ENCODE measurements at places on chromosomes 13 and 19.

GRCh38 chr19:28705008-28705407, 507.9 kb downstream of the UQCRFS1 start:
- no peak for DNase-seq

DNA sequence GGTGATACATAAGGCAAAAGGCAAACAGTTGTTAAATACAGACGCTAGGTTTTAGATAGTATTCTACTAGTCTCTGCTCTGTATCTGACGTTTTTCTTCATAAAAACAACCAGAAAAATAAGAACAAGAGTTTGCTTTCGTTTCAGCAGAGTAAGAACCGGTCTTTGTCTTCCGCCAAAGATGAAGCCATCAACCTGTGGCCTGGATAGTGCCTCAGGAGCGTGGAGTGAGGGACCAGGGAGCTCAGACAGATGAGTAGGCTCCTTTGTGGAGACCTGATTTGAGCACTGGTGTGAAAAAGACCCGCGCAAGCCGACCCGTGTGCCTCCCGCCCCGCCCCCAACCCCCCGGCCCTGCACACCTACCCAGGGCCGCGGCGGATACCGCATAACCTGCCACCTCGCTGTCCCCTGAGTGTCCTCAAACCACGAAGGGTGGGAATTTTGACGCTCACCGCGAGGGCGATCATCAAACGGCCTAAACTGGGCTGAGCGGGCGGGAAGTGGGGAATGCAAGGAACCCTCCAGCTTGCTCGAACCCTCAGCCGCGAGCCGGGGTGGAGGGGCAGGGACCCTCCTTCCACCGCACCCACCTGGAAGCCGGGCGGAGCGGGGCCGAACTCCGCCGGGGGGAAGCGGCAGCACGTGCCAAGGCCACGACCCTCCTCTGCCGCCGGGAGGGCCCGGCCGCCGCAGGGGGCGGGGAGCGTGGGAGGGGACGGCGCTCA, 866 bp upstream of the LMO7 start:
- no peak for DNase-seq

- DNase-seq: no peak
Observed at GRCh38 chr19:1379126-1379905, 4.4 kb upstream of the NDUFS7 start.

DNA sequence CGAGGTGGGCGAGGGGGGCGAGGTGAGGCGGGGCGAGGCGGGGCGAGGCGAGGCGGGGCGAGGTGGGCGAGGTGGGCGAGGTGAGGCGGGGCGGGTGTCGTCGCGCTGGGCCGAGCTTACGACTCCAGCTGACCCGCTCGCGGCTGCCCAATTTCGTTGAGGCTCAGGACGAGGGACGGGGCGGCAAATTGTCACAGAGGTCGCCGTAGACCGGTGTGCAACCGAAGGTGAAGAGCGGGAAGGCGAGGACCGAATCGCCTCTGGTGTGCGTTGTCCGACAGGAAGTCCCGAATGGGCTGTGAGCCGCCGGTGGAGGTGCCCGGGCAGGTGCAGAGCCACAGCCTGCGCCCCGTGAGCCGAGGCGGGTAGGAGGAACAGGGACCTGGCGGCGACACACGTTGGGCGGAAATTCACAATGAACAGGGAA, at the start of gene LACC1:
LACC1 (plus strand) TSS at position 150 of the 427 bp plus-strand sequence. CDS start 1,082 bp downstream, outside the sequence.
- no peak for DNase-seq

- DNase-seq: no peak
Observed at GRCh38 chr19:27776524-27776923, 1436.4 kb downstream of the UQCRFS1 start.

GRCh38 chr13:113747291-113747833, 11.7 kb upstream of the TMEM255B start:
- no peak for DNase-seq

GRCh38 chr13:75369981-75370380, 112.0 kb downstream of the TBC1D4 start:
- no peak for DNase-seq

- DNase-seq: no peak
Observed at GRCh38 chr19:27774337-27774736, 1438.6 kb downstream of the UQCRFS1 start.

GRCh38 chr19:51905206-51905605, 389 bp upstream of the ZNF649 start:
- DNase-seq: no peak

GRCh38 chr19:43468354-43469159, 3.1 kb upstream of the LYPD3 start:
- no peak for DNase-seq

DNA sequence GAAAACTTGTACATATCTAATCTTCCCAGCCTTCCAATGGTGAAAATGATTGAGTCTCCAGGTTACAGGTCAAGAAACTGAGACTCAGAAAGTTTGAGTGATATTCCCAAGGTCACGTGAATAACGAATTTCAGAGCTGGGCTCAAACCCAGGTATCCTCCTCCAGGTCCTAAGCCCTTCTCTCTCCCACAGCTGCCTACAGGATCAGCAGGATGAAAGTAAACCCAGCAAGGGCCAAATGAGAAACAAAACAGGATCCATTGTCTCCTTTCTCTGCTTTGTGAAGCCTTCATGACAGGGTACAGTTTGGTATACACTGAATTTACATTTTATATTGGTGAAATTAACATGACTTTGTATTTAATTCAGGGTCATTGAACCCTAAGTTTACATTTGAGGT, 208.1 kb downstream of the RBM26 start:
- DNase-seq: no peak

DNA sequence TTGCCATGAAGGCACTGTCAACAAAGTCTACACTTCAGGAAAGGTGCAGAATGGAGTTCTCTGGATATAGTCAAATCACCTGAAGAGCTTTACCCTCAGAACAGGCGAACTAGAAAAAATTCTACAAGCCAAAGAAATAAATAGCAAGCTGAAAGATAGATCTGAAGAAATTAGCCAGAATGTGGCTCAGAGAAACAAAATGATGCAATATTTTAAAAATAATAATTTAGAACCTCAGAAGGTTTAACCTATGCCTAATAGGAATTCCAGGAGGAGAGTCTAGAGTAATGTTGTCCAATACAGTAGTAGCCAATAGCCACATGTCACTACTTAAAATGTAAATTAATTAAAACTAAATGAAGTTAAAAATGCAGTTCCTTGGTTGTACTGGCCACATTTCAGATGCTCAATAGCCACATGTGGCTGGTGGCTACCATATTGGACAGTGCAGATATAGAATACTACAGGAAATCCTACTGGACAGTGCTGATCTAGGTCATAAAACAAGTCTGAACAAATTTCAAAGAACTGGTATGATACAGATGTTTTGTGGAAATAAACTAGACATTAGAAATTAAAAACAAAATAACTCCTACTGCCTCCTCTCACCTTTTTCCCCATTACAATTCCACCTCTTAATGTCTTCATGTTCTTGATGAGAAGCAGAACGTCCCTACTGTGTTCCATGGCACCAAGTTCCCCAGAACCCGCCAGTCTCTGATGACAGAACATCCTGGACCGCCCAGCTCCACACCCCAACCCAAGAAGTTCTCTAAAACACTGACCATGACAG, 679 bp upstream of the CDADC1 start:
- no peak for DNase-seq

GRCh38 chr19:32658075-32658474, 16.9 kb downstream of the ANKRD27 start:
- no peak for DNase-seq

GRCh38 chr13:104577071-104577815, 1511.0 kb upstream of the SLC10A2 start:
- DNase-seq: no peak

GRCh38 chr13:106089261-106089980, 446.0 kb downstream of the EFNB2 start:
- no peak for DNase-seq

- DNase-seq: no peak
Observed at GRCh38 chr19:57002710-57003109, 117.1 kb upstream of the USP29 start.

DNA sequence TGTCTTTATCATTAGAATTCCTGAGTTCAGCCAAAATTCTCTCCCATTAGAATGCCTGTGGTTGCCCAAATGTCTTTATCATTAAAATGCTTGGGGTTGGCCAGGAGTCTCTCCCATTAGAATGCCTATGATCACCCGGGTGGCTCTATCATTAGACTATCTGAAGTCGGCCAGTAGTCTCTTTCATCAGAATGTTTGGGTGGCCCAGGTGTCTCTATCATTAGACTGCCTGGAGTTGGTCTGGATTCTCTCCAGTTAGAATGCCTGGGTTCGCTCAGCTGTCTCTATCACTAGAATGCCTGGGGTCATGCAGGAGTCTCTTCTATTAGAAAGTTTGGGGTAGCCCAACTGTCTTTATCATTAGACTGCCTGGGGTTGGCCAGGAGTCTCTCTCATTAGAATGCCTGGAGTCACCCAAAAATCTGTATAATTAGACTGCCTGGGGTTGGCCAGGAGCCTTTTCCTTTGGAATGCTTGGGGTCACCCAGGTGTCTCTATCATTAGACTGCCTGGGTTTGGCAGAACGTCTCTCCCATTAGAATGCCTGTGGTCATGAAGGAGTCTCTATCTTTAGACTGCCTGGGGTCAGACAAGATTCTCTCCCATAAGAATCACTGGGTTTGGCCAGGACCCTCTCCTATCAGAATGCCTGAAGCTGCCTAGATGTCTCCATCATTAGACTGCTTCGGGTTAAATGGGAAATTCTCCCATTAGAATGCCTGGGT, 1478.3 kb downstream of the UQCRFS1 start:
- no peak for DNase-seq

DNA sequence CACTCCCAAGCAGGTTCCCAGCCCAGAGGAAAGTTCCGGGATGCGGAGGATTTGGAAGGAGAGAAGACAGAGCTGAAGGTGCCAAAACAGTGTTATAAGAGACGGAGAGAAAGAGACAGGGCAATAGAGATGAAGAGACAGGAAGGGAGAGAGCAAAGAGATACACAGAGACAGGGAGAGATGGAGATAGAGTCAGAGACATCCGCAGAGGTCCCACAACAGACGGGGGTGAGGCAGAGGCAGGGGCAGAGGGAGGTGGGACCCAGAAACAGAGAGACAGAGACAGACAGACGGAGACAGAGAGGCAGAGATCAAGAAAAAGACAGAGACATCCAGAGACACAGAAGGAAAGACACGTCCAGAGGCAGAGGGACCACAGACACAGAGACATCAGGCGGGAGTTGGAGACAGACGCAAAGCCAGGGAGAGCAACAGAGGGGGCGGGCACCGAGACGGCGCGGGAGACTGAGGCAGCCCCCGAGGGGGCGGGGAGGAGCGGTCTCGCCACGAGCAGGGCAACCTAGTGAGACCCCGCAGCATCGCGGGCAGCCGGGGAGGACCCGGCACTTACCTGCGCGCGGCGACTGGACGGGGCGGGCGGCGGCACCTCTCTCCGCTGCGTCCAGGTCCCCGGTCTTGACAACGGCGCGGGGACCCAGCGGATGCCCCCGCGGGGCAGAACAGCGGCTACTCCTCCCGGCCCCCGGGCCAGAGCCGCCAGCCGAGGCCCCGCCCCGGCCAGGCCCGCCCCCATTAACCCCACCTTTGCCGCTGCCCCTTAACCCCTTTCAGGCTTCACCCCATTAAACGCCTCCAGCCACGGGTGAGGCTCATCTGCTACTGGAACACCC, at the start of gene GPR4:
GPR4 (minus strand) TSS at position 689 of the 851 bp plus-strand sequence. CDS start 10,346 bp downstream, outside the sequence.
- DNase-seq: no peak

GRCh38 chr13:26742691-26743358, 17.8 kb downstream of the GPR12 start:
- no peak for DNase-seq

DNA sequence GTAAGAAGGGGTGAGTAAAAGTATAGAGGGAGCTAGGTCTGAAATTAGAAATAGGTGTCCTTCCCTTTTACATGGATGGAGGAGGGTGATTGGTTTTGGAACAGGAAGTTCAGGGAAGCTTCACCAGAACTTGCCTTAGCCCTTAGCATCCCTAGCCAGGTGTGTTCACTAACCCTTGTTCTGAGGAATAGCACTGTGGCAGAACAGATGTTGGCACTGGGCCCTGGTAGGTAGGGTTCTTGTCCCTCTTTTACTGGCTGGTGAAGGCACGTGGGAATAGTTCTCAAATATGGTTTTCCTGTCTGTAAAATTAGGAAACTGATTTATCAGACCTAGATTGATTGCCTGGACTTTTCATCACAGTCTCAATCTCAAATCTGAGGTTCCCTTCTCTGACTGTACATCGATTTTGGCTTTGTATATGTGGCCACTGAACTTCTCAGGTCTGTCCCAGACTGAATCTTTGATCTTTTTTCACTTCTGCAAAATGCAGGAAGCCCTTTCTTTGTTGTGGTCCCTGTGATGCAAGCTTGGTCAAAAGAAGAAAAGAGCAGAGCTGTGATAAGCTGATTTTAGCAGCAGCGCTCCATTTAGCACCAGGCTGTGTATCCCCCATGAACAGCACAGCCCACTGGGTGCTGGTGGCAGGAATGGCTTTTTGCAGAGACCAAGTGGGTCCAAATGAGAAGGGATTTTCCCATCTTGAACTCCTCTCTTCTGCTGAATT, 86.2 kb upstream of the HTR2A start:
- DNase-seq: no peak

GRCh38 chr19:14434543-14435319, 1.6 kb downstream of the PKN1 start:
- no peak for DNase-seq

DNA sequence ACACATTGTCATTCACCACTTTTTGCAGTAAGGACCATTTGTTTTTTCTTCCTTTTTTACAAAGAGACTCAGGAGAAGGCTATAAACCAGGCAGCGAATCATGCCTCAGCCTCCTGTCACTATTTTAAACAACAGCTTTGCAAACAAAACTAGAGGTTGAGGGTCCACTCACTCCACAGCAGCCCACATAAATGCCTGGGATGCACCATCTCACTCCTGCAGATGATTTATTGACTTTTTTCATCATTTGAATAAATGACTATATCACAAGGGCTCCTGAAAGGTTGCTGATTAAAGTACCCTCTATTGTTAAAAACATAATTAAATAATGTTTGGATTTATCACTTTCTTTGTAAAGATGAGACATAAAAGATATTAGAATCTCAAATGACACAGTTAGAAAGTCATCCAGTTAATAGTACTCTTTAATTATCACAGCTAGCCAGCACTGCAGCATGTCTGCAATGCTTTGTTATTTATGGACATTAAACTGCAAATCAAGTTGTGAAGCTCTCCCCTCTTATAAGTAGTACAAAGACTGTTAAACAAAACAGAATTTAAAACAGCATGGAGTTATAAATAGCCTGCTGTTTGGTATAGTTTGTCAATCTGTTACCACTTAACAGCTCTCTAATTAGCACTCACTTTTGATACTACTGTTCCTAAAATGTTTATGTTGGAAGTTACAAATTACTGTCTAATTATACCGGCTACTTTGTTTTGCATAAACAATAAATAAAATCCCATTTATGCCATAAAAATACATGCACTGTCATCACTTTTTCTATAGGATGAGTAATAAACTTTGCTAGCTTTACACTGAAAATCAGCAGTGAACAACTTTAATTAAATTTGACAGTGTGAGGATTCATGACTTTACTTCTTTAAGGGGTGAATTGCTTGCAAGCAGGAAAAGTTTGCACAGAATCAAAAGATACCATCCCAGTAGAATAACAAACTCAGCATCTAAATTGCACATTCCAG, 853.2 kb downstream of the UQCRFS1 start:
- no peak for DNase-seq
